EL (cell line): ENCODE measurements at places on chromosomes 1 and 21.

GRCh38 chr21:25944672-25945213, 210.0 kb downstream of the GABPA start:
- DNase-seq: no peak

DNA sequence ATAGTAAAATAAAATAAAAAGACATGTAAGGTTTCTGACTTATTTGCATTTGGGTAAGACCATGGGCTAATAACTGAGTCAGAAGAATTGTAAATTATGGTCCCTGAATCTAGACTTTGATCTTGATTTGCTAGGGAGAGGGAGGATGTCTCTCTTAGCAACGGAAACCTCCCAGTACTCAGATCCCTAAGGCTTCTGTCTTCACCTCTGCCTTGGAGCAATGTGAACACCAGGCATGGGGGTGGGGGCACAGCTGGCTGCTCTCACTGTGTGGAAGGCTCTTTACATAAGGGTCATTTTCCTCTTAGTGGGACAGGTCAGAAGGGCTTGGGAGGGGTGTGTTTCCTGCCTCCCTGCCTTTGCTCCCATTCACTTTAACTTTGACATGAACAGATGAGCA, 17.0 kb upstream of the TMEM54 start:
- DNase-seq: no peak

- no peak for DNase-seq
Observed at GRCh38 chr1:71083271-71083670, 2.4 kb upstream of the ZRANB2 start.

DNA sequence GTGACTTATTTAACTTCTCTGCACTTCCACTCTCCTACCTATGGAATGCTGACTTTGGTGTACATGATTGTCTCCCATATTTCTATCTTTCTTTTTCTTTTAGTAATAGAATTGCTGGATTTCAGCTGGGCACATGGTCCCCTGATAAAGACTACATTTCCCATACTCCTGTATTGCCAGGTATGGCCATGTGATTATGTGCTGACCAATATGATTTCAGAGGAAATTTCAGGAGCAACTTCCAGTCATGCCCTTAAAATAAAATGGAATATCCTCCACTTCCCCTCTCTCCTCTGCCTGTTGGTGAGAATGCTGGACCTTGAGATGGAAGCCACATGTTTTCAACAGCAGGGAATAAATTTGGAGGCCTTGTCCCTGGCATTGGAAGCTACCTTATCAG, 130.7 kb upstream of the IGSF21 start:
- DNase-seq: no peak

DNA sequence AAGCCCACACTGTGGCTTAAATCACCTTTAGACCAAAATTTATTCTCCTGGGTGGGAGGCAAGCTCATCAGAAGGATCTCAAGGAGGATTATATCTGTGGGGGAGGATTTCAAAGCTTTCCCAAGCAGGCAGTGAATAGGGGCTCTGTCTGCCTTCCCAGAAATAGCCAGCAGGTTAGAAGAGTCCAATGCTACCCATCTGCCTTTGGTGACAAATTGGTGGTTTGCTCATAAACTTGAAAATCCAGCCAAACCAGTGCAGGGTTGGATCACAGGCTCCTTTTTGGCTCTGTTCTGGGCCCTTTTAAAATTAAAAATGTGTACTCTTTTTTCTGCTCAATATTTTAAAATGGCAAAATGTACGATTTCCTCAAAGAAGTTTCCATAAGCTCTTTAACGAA, 118.9 kb upstream of the ZC3H11B start:
- no peak for DNase-seq

DNA sequence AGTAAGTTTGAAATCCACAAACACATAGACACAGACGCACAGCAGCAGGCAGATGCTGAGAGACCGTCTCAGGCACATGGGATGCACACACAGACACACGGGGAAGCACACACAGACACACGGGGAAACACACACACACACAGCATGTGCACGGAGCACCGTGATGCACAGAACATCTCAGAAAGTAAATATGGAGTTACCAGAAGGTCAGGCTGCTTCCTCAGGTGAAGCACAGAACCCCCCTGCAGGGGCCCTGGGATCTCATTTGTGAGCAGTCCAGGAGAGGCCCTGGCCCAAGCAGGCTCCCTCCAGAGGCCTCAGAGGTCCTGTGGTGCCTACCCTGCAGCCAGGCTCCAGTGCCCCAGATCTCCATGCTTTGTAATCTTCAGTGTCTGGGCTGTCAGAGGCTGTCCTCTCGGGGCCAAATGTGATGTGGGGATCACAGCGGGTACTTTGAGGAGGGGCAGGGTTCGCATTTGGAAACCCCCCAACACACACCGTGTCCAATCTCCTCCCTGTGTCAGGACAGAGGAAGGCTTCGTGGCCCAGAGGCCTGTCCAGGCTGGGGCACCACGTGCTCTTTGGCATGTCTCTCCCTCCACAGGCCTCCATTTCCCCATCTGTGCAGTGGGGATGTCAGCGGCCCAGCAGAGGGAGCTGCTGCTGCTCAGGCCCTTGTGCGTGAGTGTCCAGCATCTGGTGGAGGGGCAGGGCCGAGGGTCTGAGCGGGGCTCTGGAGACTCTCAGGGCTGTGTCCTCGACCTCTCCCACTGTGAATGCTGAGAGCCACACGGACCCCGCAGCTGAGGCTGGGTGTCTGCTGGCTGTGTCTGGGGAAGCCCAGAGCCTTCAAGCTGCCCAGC, 23.0 kb upstream of the PRSS38 start:
- no peak for DNase-seq

GRCh38 chr1:212586206-212587015, 22.1 kb upstream of the ATF3 start:
- DNase-seq: no peak

DNA sequence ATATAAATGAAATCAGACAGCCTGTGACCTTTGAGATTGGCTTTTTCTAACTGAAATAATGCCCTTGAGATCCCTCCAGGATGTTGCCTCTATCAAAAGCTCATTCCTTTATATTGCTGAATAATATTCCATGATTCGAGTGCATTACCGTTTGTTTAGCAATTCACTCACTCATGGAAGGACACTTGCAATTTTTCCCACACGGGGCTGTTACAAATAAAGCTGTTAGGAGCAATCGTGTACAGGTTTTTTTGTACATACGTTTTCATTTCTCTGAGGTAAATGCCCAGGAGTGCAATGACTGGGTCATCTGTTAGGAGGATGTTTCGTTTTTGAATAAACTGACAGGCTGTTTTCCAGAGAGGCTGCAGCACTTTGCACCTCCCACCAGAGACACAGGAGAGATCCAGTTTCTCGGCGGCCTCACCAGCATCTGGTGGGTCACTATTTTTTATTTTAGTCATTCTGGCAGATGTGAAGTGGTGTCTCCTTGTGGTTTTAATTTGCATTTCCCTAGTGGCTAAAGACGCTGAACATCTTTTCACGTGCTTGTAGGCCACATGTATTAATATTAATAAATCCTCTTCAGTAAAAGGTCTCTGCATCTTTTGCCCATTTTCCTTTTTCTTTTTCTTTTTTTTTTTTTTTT, 11.0 kb downstream of the PRDM15 start:
- DNase-seq: peak; percentile 34

DNA sequence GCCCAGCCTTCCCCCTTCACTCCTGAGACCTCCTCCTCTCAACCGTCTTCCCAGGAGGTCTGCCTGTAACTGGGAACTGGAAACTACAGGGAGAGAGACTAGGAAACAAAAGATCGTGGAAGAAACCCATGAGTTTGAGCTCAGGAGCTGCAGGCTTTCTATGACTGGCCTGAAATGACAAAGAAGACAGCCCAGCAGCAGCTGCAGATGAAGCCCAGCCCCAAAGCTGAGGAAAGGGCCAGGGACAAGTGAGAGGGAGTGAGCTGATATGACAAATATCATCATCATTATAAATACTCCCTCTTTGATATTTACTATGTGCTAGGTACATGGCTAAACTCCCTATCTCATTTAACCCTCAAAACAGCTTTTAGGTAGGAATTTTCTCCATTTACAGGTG, 142.6 kb upstream of the CTTNBP2NL start:
- no peak for DNase-seq

DNA sequence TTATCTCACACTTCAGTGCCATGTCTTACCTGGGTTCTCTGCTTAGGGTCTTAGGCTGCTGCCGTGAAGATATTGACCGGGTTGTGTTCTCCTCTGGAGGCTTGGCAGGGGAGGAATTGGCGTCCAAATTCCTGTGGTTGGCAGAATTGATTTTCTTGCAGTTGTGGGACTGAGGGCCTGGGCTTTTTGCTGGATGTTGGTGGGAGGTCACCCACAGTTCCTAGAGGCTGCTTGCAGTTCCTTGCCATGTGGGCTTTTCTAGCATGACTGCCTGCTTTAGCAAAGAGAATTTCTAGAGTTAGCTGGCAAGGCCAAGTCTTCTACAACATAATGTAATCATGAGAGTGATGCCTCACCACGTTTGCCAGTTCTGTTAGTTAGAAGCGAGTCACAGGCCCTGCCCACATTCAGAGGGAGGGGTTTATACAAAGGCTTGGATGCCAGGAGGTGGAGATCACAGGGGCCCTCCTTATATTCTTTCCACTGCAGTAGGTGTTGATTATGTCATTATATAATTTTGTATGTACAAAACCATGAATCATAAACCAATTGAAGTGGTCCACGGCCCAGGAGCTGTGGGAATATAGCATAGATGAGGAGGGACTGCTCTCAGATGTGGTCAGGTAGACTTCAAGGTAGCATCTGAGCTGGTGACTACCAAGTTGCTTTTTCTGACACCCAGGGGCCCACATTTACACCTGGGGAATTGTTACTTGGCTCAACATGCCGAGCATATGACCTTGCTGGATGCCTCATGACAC, 6.6 kb downstream of the UBL4B start:
- DNase-seq: peak; percentile 41

DNA sequence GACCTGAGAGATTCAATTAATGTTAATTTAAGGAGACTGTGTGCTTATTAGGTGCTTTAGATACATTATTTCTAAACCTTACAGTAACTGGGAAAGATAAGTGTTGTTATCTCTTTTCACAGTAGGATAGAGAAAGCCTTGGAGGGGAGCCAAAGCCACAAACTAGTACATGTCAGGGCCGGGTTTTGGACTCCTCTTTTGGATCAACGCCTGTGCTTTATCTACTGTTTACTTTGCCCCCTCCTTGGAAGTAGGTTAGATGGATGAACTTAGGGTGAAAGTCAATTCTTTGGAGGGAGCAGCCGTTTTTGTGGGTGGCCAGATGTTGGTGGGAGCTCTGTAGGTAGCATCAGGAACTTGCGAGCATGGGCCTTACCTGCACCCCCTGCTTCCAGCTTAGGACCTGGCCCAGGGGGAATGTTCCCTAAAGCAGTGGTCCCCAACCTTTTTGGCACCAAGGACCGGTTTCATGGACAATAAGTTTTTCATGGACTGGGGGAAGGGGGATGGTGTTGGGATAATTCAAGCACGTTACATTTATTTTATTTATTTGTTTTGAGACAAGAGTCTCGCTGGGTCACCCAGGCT, 1.7 kb downstream of the HHAT start:
- DNase-seq: no peak

GRCh38 chr1:143643148-143643885, 328.5 kb downstream of the FAM72C start:
- no peak for DNase-seq

- no peak for DNase-seq
Observed at GRCh38 chr1:42145389-42145716, 7.9 kb upstream of the GUCA2B start.
